Endothelial cell (in vitro differentiated cells): ENCODE measurements at places on chromosomes 7 and 10. TPM values are rescaled to one million over a fixed set of nuclear protein-coding genes. Genes with fewer than 3 reads are reported as not detected.

DNA sequence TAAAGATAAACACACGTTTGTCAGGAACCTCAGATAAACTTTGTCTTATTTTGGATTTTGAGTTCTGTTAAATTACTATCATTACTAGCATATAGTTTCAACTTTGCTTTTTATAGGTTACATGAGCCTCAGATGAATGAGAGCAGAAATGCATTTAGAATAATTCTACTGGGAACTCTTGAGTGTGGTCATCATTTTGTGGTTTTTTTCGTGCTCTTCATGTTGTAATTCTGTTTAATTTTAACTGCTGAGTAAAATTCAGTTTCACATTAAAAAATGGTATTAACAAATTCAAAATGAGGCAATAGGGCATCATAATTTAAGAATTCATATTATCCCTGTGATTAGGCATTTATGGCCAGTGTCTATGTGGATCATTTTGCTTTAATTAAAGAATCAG lies 72.9 kb downstream of the GNAI1 start:
- DNase-seq = no peak

The GIMAP8 gene
- total RNA-seq = 143 TPM

DNA sequence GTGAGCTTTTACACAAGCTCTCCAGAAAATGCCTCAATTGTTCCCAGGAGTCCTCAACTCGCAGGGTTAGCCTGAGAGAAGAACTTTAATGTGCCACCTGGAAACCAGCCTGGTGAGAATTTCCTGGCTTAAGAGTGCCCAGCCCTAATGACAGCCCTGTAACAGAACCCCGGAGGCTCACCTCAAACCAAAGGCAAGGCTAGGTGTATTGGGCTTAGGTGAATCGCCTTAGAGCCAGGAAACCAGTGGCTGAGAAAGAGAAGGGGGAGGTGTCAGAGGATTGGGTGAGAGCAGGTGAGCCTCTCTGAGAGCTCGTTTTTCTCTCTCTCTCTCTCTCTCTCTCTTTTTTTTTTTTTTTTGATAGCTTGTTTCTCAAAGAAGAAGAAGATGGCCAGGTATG lies 7.3 kb downstream of the OCM2 start:
- DNase-seq = no peak

GRCh38 chr7:133428876-133429275 lies 176.0 kb downstream of the EXOC4 start:
- DNase-seq = no peak

The CHST12 gene
- total RNA-seq = 26.9 TPM

DNA sequence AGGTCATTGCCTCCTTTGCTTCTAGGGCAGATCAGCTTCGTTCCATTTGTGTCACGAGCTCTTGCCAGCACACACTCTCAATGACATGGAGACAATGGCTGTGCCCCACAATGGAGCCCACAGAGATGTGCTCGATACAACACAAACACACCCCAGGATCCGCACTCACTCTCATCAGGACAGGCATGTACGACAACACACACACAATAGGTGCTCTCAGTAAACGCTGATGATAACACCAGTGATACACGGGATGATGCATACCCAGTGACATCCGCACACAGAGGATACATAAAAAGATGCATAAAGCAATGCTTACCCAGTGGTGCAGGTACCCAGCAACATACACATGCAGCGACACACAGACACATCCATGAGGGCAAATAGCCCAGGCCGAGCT lies 61.2 kb upstream of the LBX1 start:
- DNase-seq = no peak

- DNase-seq = no peak
Observed at GRCh38 chr10:553233-553632, 136.2 kb downstream of the DIP2C start.
